ENCODE measurements at places on chromosomes 3 and 15.

GRCh38 chr3:4322635-4323034 lies 19.5 kb downstream of the SETMAR start:
- peak; percentile 97 for DNase-seq

GRCh38 chr3:188788621-188789081 lies 383.1 kb upstream of the TPRG1 start:
- DNase-seq = no peak

DNA sequence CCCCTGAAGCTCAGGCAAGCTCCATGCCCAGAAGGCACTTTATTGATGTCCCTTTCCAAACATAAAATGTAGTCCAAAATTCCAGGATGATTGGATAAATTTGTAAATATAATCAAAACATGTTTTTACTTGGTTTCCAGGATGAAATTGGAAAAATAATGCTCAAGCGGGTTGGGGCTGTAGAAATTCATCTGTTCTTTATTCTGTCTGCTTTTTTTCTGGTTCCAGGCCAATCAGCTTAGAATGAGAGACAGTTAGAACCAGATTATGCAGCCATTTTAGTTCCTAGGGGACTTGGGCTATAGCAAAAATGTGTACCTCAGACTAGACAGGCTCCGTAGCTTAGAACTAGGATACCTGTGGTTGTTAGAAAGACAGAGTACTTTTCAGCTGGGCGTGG lies 450.8 kb downstream of the MCTP2 start:
- no peak for DNase-seq

GRCh38 chr3:143497382-143497781 lies 350.9 kb downstream of the SLC9A9 start:
- no peak for DNase-seq

DNA sequence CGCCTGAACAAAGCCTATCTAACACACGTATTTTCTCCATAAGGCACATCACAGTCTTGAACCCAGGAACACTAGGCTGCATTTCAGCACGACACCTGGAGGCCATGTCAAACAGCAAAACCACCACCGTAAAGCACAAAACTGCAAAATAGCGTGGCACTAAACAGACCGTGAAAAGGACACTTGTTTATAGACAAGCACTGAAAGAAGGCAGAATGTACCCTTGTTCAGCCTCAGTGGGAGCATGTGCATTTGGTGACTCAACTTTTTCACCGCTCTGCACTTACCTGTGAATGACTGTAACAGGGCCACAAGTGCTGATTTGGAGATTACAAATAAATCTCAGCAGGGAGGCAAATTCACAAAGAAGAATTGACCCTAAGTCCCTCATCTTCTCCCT lies 80.8 kb downstream of the ISG20 start:
- DNase-seq = no peak

GRCh38 chr15:80662129-80662528 lies 33.0 kb upstream of the ABHD17C start:
- DNase-seq = no peak

DNA sequence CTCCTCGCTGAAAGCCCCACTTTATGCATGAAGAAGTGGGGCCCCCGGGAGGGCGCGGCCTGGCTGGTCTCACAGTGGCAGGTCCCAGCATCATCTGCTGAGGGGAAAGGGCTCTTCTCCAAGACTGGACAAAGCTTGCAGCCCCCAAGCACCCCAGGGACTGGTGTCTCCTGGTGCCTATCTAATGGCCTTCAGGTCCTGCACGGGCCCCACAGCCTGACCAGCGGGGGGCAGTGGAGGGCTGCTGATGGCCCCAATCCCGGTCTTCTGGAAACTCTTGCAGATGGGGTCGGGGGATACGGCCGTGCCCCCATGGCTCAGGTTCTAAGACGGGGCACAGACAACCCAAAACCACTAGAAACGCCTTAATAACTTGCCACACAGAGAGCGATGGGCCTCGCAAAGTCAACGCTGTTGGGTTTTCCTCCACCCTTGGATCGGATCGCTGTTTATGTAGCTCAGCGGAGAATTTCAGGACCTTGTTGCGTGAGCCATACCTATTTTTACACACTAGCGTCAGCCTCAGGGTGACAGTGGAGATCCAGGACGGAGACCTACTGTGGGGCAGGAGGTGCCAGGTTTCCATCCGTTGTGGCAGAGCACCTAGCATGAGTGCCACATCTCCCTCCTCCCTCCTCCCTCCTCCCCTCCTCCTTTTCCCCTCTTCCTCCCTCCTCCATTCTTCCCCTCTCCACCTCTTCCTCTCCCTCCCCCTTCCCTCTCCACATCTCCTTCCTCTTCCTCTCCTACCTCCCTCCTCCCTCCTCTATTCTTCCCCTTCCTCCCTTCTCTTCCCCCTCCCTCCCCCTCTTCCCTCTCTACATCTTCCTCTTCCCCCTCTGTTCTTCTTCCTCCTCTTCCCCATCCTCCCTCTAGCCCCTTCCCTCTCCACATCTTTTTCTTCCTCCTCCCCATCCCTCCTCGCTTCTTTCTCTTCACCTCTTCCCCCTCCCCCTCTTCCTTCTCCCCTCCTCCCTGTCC lies 79.3 kb upstream of the ALDH1L1 start:
- DNase-seq = no peak

DNA sequence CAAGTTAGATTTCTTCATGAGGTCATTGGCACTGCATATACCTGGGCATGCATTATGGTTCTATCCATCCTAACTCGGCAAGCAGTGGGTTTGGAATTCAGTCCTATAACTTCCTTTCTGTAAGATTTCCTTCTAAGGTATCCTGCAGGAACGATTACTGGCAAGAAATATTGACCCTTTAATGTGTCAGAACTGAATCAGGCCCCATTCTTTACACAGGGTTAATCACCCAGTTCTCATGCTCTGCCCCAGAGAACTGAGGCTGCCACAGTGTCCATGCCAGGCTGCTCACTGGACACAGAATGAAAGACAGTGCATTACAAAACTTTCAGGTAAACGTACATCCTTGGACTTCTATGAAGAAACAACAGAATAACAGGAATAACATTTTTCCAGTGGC lies 108.9 kb downstream of the RPL22L1 start:
- no peak for DNase-seq

DNA sequence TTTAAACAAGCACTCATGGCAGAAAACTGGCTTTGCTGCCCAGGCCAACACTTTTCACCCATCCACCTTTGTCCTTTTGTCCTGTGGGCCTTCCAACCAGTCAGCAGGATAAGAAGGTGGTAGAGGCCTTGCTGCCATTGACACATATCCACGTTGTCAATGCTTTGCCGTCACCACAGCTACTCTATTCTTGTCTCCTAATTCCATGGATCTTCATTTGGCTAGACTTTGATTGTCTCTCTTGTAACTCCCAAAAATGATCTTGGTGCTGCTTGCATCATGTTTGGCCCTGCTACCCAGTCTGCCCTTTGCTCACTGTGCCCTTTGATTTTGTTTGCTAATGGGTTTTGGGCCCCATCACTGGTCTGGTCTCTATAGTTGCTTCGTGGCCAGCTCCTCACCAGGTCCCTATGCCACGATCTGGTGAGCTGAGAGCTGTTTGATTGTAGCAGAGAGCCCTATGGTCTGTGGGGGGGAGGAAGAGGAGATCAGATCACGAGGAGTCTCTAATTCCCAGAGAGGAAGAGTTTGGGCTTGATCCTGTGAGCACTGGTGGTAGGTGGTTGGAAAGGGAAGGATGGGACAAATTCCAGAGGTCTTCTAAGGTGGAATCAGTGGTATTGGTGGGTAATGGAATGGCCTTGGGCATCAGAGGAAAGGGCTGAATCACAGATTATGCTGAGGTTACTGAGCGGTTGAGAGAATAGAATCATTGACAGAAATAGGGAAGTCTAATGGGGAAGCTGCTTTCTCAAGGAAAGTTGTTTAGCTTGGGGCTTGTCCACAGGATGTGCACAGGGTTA lies 40.3 kb downstream of the ABHD2 start:
- DNase-seq = peak; percentile 83

DNA sequence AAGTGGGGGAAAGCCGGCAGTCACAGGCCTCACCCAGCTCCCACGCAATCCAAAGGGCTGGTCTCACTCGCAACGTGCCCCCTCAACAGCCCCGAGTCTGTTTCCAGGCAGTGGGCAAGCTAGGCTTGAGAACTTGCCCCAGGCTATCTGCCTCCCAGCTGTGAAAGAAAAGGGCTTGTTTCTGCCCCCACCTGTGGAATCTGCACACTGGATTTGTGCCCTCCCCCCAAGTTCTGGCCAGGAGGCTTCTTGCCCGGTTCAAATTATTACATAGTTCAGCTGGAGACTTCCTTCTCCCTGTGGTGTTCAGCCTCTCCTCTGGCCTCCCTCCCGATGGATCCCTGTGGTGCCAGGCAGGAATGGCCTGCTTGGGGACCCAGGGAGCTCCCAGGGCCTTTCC lies 283.9 kb upstream of the LYSMD4 start:
- DNase-seq = no peak

Measured in AML-193 (cell line).